ENCODE measurements at places on chromosomes 16 and 17.

DNA sequence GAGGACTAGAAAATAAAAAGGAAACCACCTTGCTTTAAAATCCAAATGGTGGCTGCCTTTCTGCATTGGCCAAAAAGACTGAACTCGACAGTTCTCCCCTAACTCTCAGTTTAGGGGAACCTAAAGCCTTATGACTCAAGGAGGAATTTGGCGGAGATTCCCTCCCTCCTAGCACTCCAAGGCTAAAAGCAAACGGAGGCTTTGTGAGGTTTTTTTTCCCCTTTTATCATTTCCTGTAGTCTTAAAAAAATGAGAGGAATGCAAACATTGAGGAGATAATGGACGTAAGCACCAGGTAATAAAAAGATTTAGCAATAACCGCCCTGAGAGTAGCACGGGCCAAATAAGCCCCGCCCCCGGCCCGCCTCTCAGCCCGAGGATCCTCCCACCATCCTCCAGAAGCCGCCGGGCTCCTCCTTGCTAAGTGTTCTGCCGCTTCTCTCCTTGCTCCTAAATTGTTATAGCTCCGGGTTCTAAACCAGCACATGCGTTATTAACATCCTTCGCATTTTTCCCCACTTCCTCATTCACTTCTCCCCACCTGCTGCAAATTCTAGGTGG lies 5.8 kb upstream of the KIFC3 start:
- peak; percentile 92 for DNase-seq

GRCh38 chr17:8412089-8412488 lies 14.5 kb upstream of the RNF222 start:
- DNase-seq, result no peak

DNA sequence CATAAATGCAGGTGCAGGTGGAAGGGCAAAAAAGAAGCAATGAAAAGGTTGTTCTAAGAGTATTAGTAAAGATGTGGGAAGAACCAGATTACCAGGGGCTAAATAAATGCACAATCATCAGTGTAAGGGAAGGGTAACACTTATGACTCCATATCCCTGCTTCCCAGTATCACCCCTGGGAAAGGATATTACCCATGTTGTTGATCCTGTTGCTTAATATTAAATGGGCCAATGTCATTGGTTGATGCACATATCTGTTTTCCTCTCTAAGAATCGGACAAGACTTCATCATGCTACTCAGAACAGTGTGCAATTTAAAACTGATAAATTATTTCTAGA lies 34.7 kb upstream of the ABCA6 start:
- no peak for DNase-seq

DNA sequence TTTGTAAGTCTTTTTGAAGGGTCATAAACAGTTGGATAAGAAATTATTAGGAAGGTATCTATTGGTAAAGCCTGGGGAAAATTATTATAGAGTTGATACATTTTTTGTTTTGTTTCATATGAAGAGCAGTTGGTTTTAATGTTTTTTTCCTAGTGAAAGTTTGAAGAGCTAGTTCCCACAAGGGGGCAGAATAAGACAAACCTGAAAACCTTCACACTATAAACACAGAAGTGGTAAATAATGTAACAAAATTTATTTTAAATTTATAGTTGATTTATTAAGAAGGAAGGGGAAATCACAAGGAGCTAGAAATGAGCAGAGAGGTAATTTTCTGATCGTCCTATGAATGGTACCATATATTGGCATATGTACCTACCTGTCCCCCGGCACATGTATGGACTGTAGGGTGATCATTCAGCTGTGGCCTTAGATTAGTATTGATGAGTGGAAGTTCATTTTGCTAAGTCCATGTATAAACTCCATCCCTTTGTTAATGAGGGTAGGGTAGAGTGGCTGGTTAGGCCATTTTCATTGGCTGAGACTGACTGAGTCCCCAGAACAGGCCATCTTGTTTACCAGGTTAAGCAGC lies 116.3 kb downstream of the TANC2 start:
- peak; percentile 10 for DNase-seq

DNA sequence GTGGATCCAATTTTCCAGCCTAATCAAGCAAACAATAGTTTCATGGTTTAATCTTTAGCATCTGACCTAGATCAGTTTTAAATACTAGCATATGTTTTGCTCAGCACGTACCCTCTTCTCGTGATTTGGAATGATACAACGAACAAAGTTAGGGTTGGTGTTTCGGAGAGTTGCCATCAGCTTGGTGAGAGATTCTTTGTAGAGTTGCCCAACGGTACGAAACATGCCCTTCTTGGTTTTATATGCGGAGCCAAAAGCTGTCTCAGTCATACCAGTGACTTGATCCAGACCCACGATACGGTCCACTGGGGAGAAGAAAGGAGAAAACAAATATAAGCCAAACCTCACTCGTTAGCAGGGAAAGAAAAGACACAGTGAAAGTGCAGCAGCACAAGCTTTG lies 85.3 kb downstream of the NDEL1 start:
- DNase-seq, result no peak

DNA sequence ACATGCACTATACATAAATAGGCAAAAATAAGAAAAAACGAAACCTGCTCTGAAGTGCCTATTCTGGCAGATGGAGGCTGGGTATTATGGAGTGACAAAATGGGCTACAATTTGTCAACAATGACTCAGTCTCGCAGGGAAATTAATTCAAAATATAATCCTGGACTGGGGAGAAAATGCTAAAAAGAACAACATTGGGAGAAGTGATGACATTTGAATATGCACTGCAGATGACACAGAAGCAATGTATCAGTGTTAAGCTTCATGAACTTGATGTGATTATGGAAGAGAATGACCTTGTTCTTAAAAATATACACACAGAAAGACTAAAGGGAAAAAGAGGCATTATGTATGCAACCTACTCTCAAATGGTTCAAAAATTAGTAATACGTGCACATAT lies 74.8 kb upstream of the PSMD7 start:
- DNase-seq, result no peak

DNA sequence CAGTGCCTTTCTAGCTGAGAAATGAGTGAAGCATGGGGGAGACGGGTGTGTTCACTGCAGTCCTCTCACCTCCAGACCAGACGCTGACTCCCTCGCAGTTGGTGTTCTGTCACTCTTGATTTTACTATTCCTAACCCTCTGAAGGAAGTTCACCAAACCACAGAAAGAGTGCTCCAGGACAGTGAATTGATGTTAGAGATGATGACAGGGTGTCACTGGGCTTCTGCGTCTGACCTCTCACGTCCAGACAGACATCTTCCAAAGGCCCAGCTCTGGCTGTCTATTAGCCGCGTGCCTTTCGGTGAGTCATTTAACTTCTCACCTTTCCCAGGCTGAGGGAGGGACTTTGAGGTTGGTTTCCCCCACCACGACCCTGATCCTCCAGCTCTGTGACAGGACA lies 8.2 kb downstream of the CRAMP1 start:
- peak; percentile 16 for DNase-seq

DNA sequence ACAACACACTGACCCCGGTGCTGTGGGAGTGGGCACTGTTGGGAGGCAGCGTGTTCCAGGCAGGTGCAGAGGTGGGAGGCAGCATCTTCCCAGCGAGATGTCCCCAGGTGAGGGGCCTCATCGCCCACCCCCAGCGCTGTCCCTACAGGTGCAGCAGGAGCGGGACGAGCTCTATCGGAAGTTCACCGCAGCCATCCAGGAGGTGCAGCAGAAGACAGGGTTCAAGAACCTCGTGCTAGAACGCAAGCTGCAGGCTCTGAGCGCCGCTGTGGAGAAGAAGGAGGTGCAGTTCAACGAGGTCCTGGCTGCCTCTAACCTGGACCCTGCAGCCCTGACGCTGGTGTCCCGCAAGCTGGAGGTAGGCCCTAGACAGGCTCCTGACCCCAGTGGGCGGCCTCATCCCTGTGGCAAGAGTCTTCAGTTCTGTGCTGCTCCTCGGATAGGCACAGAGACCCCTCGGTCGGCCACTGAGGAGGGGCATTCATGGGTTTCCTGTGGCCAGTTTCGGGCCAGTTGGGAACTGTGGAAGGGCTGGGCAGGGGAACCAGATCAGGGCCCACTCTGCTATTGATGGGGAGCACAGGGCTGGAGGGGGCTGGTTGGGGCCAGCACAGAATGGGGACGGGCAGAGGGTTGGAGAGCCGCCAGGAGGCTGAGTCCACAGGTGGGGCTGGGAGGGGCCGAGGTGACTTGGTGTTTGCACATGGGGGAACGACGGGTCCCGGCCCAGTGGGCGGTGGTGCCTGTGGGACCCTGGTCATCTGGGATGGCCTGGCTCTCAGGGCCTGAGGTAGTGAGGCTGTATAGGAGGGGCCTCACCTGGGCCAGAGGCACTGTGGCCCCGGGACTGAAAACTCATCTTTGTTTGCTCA lies 21.1 kb upstream of the DBNDD1 start:
- no peak for DNase-seq

DNA sequence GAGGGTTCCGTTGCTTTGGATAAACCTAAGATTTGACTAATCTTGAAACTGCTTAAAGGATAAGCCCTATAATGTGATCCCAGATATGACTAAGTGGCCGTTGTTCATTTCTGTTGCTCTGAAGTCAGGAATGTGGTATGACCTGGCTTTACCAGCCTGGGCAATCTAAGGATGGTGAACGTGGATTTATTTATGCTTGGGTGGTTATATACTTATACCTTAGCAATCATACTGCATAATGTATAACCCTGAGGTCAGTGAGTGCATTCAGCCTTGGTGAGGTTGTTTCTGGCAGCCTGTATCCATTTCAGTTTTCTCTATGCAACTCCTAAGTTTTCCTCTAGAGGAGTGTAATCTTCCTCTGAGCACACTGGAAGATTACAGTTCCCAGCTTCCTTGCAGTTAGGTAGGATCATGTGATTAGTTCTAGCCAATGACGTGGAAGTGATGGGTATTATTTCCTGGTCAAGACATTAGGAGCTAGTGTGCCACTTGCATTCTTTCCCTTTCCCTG lies 41.9 kb downstream of the FTO start:
- DNase-seq, result peak; percentile 94

- no peak for DNase-seq
Measured at GRCh38 chr17:17840751-17841591, 4.2 kb upstream of the SREBF1 start.

DNA sequence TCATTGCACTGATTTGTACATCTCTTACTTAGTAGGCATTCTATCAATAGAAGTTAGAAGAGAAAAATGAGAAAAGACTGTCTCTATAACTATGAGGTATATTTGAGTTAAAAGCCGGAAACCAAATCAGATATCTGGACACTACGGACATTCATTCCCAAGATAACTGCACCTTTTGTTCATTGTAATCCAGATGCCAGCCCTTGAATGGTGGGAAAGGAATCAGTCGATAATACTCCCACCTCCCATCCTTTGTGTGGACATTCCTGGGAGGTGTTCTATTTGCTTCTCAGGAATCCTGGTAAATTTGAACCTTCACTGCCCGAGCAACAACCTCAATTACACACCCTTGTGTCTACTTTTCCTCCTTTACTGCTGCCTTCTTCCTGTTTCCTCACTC lies 225.2 kb downstream of the CHD9NB start:
- no peak for DNase-seq

DNA sequence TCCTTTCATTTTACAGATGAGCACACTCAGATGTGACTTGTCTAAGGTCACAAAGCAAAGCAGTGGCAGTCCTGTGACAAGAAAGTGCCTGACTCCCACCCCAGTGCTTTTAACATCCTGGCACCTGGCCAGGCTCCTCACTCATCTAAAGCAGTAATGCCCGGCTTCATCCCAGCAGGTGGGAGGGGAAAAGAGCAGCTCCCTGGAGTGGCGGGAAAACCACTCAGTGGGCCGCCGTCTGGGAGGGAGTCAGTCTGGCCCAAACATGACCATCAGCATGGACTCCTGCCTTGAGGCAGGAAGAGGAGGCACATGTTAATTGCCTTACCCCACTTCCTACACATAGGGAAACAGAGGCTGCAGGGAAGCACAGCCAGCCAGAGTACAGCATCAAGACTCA lies 2.6 kb downstream of the PCGF2 start:
- DNase-seq, result peak; percentile 28

- no peak for DNase-seq
Measured at GRCh38 chr17:49739641-49740271, 24.2 kb downstream of the FAM117A start.

DNA sequence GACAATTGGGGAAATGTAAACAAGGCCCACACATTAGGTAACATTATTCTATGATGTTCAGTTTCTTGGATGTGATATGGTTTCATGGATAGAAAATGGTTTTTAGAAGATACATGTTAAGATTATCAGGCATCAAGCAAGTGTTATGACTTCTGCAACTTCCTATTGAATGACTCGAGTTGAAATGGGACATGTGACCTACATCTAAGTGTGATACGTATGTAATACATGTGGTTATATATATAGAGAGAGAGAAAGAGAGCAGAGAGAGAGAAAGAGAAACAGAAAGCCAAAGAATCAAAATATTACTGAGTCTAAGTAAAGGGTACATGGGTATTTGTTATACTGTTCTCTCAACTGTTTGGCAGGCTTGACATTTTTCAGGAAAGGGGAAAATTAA lies 1.7 kb downstream of the TMEM170A start:
- no peak for DNase-seq

GRCh38 chr16:29784901-29785500 lies 5.5 kb upstream of the KIF22 start:
- DNase-seq, result peak; percentile 40

DNA sequence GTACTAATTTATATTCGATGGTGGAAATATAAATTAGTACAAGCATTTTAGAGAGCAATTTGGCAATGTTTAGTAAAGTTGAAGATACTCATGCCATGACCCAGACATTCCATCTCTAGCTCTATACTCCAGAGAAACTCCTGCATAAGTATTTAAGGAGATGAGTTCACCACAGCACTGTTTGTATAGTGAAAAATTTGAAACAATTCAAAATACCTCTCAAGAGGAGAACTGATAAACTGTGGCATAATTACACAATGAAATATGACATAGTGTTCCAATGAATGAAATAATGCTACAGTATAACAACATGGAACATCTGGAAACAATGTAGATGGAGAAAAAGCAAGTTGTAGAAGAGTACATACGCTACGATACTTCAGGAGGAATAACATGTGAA lies 48.6 kb upstream of the IRX3 start:
- no peak for DNase-seq

DNA sequence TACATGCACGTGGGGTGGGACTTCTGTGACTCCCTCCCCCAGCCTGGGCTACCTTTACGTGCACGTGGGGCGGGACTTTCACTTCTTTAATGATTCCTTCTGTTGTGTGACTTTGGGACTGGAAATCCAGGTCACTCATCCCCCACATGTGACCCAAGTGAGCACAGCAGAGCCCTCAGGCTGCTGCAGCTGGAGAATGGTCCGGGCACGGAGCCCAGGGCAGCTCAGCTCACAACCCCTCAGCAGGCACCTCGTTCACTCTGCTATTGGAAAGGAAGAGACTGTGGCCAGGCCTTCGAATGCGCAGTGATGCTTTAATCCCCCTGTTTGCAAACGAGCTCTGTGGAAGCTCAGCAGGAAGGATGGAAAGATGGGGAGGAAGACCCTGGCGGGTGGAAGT lies 14.7 kb downstream of the DBNDD1 start:
- DNase-seq, result no peak
